Common myeloid progenitor, CD34-positive (primary cell): ENCODE measurements at places on chromosomes 12 and 14.

DNA sequence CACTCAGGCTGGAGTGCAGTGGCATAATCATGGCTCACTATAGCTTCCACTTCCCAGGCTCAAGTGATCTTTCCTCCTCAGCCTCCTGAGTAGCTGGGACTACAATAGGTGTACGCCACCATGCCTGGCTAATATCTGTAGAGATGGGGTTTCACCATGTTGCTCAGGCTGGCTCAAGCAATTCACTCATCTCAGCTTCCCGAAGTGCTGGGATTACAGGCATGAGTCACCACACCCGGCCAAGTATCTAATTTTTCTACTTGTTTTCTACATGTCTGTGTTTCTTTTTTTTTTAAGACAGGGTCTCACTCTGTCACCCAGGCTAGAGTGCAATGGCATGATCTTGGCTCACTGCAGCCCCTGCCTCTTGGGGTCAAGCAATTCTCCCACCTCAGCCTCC is 119.7 kb upstream of the MED13L start:
- no peak for DNase-seq

- no peak for DNase-seq
Observed at GRCh38 chr12:23349564-23349963, 599.9 kb downstream of the SOX5 start.

DNA sequence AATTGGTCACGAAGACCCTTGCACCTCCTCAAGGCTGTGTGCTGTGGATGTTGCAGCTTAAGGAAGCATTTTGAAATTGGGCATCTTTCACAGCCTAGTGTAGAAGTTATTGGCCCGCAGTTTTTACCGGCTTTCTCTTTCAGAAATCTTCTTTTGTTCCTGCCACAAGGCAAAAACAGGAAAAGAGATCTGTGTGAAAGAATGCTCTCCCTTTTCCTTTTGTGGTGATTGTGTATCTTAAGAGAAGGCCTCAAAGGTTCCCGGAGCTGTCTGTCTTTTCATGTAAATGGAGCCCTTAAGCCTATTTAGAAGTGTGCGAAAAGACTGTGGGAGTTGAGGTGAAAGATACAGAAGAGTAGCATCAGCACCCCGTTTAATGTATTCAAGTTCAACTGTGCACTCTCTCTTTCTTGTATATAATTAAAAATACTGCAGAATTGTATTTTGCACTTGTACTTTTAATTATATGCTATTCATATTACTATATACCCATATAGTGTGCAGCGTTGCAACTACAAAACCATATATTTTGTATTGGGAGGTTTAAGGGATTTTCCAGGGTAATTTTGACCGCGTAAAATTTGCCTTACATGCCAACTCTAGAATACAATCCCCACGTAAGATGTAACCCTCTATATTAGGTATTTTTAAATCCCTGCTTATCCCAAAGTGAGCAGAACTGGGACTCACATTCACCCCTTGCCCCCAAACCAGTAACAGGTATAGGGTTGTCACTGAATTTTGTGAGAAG is 441.7 kb downstream of the RAD51B start:
- no peak for DNase-seq

- DNase-seq: no peak
Observed at GRCh38 chr14:105578070-105578469, 51.7 kb downstream of the TMEM121 start.

DNA sequence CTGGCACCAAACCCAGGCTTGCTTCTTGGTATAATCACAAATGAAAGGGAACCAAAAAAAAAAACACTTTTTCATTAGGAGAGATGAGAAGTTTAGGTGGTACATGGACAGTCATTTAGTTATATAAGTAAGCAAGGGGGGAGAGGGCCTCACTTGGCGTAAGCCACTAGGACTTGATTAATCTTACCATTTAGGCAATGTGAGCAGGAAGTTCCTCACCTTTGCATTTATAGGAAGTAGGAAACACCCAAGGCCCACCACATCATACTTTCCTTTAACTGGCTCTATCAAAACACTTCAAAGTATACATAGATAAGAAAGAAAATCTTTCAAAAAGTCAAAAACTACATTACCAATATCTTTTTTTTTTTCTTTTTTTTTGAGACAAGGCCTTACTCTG is 6.7 kb upstream of the RPS6KA5 start:
- no peak for DNase-seq
